ENCODE measurements at places on chromosomes 6 and 20.

GRCh38 chr20:37298190-37298939 is 8.9 kb downstream of the MANBAL start:
- no peak for DNase-seq

- DNase-seq = no peak
Observed at GRCh38 chr6:154611847-154612246, 101.4 kb upstream of the CNKSR3 start.

GRCh38 chr20:50203951-50204937 is 13.6 kb downstream of the CEBPB start:
- DNase-seq = no peak

GRCh38 chr6:149060300-149060984 is 257.1 kb upstream of the TAB2 start:
- peak; percentile 40 for DNase-seq

- peak; percentile 65 for DNase-seq
Observed at GRCh38 chr20:35311409-35311808, 19.2 kb upstream of the FAM83C start.

Data from stimulated activated CD4-positive, alpha-beta T cell treated with anti-CD3 and anti-CD28 coated beads, Interleukin-4, amount 100 ng/mL, for 1 hour (primary cell).